ENCODE measurements at places on chromosomes 6 and 20.
A peak's percentile ranks its signal among the peaks of the same experiment; 100 is the strongest.

DNA sequence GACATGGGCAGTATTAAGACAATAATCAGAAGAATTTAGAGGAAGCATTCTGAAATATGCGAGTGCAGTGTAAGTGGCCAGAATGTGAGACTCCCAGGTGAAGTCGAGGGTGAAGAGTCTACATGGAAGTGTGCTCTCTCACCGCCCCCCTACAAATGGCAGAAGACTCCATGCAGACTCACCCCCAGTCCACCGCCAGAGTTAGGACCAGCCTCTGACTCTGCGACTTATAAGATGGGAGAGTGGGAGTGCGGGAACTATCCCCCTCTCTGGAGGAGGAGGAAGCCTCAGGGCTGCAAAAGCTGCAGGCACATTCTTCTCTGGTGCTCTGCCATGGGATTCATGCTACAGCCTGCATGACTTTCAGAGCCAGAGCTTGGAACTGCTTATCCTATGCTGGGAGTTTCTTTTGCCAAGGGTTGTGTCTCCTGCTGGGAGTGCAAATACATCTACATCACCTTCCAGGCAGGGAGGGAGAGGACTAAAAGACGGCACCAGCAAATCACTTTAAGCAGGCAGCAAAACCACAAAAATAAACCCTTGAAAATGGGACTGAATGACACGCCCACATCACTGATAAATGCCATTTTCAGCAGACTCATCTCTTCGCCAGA, 206.7 kb upstream of the SULF2 start:
- no peak for DNase-seq

- DNase-seq = no peak
These were observed 240.0 kb downstream of the FOXC1 start for GRCh38 chr6:1849691-1850090.

DNA sequence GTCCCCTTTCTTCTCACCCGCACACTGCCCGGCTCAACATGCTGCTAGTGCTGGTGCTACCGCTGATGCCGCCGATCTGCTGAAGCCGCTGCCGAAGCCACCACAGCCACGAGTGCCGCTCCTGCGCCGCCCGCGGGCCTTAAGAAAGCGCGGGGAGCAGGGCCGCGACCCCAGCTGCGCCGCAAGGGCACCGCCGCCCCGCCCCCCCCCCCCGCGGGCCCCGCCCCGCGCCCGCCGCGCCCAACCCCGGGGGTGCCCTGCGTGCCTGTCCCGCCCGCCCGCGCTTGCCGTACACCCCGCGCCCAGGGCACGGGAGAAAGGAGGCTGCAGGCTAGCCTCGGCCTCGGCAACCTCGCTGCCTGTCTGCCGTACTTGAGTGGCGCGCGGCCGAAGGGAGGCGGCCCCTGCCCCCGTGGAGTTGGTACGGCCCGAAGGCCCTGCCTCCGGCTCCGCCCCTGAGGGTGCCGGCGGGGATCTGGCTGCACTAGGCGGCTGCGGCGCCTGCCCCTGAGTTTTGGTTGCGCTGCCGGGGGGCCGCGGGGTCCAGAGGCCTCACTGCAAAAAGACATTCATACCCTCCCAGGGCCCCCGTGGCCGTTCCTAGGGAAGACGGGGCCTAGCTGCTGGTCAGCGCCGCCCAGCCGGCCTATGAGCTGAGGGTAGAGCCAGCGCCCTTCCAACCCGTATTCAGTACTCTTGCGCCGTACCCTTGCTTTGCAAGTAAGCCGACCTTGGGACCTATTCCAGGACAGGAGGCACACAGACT, at the start of gene SOD2:
SOD2 (minus strand) TSS at position 114 of the 766 bp plus-strand sequence; CDS start at position 40, 74 bp downstream.
- peak; percentile 78 for DNase-seq

- peak; percentile 36 for DNase-seq
These were observed 51.1 kb downstream of the RALGAPB start for GRCh38 chr20:38523697-38524096.

- peak; percentile 63 for DNase-seq
These were observed 216.1 kb upstream of the MYLIP start for GRCh38 chr6:15912505-15913400.

DNA sequence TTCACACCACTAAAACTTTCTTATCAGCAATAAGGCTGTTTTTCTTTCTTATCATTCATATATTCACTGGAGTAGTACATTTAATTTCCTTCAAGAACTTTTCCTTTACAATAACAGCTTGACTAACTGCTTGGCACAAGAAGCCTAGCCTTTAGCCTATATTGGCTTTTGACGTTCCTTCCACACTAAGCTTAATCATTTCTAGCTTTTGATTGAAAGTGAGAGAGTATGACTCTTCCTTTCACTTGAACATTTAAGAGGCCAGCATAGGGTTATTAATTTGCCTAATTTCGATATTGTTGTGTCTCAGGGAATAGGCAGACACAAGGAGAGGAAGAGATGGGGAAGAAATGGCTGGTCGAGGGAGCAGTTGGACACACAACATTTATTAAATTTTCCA, 23.6 kb downstream of the THEMIS start:
- DNase-seq = no peak

DNA sequence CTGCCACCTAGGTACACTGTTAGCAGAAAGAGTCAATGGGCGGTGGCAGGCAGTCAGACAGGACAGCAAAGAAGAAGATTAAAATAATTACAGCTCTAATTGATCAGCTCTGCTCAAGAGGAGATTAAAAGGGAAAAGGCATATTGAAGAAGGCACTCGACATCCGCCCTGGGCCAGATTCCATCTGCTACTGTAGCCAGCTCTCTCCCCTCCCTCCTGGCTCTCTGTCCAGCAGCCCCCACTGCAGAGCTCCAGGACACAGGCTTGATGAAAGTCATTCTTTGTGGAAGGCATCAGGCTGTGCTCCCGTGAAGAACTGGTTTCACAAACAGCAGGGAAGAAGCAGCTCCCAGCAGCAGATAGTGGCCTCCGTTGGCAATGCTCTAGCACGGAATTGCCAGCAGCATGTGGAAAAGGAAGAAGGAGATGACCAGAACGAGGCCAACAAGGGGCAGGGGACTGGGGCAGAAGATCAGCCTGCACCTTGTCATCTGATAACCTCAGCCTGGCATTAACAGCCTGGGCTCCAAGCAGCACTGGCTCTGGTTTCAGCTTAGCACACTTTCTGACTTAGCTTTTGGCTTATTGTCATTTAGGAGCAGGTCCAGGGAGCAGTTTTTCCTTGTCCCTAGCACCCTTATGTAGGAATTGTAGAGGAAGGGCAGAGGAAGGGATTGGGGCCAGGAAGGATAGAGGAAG, 465.9 kb downstream of the KIF16B start:
- DNase-seq = no peak

GRCh38 chr6:148370176-148370575, 27.5 kb downstream of the SASH1 start:
- DNase-seq = no peak

DNA sequence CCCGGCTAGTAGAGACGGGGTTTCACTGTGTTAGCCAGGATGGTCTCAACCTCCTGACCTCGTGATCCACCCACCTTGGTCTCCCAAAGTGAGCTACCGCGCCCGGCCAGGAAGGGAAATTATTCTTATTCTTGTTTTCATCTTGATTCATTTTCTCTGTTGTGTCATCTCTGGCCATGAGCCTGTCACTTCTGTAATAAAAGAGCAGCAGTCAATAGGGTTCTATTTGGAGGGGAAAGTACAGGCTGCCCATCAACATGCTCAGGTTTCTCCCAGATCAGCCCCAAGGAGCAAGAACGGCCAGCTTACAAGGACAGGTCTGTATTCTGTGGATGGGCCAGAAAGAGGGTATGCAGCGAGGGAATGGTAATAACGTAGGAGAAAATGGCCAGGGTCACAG, 345.0 kb downstream of the PREX1 start:
- no peak for DNase-seq

GRCh38 chr6:78462728-78463127, 404.6 kb upstream of the IRAK1BP1 start:
- no peak for DNase-seq

GRCh38 chr6:42010185-42010891, 40.0 kb upstream of the TAF8 start:
- no peak for DNase-seq

All from fibroblast of skin of abdomen (primary cell).